Tibial artery (tissue), 4 donors: ENCODE measurements at places on chromosomes 2 and 18.

DNA sequence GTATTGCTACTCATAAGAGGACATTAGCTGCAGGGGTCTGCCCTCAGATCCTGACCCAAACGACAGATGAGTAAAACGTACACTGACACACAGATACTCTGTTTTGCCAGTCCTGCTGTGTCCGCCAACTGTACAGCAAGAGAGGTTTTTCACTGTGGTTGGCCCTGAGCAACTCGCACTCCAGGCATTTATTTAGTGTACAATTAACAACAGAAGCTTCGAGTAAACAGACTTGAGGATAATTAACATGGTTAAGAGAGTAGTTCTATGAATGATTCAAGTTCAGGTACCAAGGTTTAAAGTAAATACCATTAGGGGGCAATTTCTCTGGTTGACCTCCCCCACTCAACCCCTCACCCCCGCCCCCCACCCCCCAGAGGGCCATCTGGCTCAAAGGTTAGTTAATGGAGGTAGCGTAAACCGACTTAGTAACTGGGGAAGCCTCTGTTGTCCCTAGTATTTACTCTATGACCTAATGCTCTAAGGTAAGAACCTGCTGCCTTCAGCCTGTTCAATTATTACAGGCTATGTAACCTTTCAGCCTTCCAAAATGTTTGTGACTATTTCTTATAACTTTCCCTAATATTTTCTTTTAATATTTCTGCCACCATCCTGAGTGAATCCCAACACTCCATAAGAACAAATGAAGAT, 103.9 kb upstream of the XIRP2 start:
- H3K4me1 ChIP-seq = no peaks in the 10 kb centered on the region
- no peak overlapping the region for H3K27ac ChIP-seq
- no peak for DNase-seq

GRCh38 chr2:160224060-160224459, 24.0 kb upstream of the ITGB6 start:
- no peaks in the 10 kb centered on the region for H3K27me3 ChIP-seq
- H3K4me1 ChIP-seq = peaks cover 37% of the 10 kb centered on the region
- DNase-seq = no peak
- no peak overlapping the region for H3K27ac ChIP-seq
- no peak overlapping the region for H3K4me3 ChIP-seq
- H3K36me3 ChIP-seq = no peaks in the 10 kb centered on the region

- no peak for DNase-seq
- no peak overlapping the region for H3K27ac ChIP-seq
- peaks cover 35% of the 10 kb centered on the region for H3K36me3 ChIP-seq
- H3K4me1 ChIP-seq = peaks cover 12% of the 10 kb centered on the region
- no peaks in the 10 kb centered on the region for H3K27me3 ChIP-seq
Measured at GRCh38 chr2:189818249-189819038, 34.2 kb downstream of the PMS1 start.

GRCh38 chr2:23292024-23292423, 93.0 kb upstream of the KLHL29 start:
- no peak overlapping the region for H3K4me3 ChIP-seq
- H3K27ac ChIP-seq = no peak overlapping the region
- H3K36me3 ChIP-seq = no peaks in the 10 kb centered on the region
- no peak for DNase-seq

GRCh38 chr2:64462940-64463700, 9.2 kb downstream of the LGALSL start:
- H3K27me3 ChIP-seq = no peaks in the 10 kb centered on the region
- no peaks in the 10 kb centered on the region for H3K4me1 ChIP-seq
- no peak for DNase-seq
- H3K36me3 ChIP-seq = peaks cover 12% of the 10 kb centered on the region

DNA sequence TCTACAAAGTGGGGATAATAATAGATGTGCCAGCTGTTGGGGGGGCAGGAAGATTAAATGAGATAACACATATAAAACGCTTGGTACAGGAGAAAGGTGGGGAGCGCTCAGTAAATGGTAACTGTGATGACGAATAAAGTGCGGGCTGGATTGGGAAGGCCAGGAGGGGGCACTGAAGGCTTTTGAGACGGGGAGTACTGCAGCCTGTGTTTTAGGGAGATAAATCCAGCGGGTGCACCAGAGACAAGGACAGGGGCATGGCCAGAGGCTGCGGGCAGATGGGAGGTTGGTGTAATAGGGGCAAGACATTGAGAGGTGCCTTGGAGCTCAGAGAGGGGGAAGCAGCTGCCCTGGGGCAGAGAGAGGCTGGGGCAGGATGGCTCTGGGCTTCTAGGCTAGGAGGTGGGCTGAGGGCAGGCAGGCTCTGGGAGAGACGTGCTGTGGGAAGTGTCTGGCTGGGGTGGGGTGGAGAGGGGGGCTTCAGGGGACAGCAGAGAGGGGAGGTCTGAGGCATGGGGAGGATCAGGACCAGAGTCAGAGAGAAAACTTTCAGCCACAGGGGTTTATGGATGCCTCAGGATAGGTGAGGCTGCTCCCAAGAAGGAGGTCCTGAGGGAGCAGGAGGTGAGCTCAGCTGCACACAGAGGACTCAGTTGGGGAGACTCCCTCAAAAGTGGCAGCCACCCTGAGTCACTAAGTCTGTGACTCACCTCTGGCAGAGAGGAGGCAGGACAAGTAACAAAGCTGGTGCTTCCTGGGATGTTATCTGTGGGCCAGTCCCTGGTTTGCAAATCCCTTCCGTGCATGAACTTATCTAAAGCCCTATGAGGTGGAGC, 18.8 kb downstream of the TEX44 start:
- no peaks in the 10 kb centered on the region for H3K27me3 ChIP-seq
- H3K4me1 ChIP-seq = peaks cover 55% of the 10 kb centered on the region
- DNase-seq = peak; percentile 70
- H3K27ac ChIP-seq = peak overlapping the region; percentile 100
- no peaks in the 10 kb centered on the region for H3K36me3 ChIP-seq
- H3K4me3 ChIP-seq = no peak overlapping the region

DNA sequence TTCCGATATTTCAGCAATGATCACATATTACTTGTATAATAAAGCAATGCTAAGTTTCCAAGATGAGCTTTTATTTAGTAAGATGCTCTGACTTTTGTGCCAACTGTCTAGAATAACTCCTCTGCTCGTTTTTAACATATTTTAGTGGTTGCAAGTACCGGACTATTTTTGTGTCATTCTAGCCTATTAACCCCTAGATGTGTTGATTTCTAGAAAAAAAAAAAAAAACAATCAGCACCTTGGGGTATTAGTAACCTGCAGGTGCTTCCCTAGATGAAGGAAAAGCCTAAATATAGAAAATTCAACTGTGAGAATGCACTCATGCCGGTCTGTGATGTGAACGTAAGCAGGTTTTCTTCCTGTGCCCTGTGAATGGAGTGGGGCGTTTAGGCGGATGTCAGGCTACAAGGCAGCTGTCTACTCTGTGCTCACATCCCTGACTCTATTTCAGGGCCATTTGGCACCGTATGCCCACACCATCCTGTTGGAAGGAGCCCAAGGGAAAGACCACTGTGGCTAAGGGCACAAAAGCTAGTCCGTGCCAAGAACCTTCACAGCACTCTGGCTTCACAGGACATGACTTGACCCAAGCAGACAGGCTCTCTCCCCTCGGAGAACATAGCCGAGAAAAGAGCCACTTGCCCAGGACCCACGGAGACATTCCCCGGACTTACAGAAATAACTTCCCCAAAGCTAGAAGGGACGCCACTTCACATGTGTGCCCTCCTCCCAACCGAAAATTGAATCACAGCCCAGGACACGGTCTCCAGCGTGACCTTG, 60.9 kb upstream of the AGAP1 start:
- H3K4me3 ChIP-seq = peak overlapping the region; percentile 47
- peak overlapping the region; percentile 77 for H3K27ac ChIP-seq
- H3K27me3 ChIP-seq = no peaks in the 10 kb centered on the region
- peaks cover 13% of the 10 kb centered on the region for H3K4me1 ChIP-seq
- H3K36me3 ChIP-seq = no peaks in the 10 kb centered on the region

DNA sequence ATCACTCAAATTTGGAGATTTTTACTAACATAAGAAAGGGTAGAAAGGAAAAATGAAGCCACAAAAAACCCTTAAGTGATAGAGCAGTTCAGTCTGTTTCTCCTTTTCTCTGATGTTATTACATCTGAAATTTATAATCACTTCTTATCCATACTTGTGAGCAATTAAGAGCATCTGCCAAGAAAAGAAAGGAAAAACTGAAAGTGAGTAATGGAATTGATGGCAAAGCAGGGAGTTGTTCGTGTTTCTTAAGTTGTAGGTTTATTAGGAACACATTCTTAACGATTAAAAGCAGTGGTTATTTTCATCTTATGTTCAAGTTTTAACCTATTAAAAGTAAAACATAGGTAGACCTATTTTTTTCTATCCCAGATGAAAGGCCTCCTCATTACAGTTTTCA, 277.7 kb downstream of the RND3 start:
- peaks cover 59% of the 10 kb centered on the region for H3K4me1 ChIP-seq
- no peak for DNase-seq
- no peaks in the 10 kb centered on the region for H3K27me3 ChIP-seq
- H3K36me3 ChIP-seq = no peaks in the 10 kb centered on the region
- H3K4me3 ChIP-seq = no peak overlapping the region

DNA sequence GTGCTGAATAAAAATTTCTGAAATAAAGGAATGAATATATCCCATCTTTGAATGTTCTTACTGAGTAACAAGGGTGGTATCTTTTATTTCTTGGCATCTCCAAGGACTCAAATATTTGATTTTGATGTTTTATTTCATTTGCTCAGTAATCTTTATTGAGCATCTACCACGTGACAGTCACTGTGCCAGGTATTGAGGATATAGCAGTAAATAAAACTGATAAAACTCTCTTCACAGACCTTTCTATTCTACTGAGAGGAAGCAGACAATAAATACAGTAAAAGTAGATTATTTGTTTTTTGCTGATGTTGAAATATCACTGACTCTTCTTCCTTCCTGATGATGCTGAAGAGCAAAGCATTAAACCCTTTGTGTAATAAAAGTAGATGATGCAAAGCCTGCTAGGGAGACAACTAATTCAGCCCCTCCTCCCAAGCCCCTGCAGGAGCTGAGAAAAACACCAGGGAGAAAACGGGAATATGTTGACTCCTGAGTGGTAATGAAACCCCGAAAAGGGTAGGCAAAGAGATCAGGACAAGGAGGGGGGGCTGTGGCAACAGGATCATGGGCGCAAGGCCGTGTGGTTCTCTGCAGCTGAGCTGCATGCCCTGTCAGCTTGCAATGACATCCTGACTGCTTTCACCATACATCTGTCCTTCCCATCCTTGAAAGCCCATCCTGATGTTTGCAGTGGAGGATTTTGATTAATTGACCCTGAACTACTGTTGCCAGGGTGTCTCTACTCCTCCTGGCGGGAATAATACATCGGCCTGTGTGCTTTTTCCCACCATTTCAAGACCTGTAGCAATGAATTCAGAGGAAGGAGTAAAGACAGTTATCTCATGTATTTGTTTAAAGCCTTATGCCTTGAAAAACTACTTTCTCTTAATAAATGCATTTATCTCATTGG, 117.4 kb downstream of the EML6 start:
- no peaks in the 10 kb centered on the region for H3K4me1 ChIP-seq
- no peak overlapping the region for H3K27ac ChIP-seq
- DNase-seq = no peak
- no peak overlapping the region for H3K4me3 ChIP-seq
- H3K27me3 ChIP-seq = no peaks in the 10 kb centered on the region

DNA sequence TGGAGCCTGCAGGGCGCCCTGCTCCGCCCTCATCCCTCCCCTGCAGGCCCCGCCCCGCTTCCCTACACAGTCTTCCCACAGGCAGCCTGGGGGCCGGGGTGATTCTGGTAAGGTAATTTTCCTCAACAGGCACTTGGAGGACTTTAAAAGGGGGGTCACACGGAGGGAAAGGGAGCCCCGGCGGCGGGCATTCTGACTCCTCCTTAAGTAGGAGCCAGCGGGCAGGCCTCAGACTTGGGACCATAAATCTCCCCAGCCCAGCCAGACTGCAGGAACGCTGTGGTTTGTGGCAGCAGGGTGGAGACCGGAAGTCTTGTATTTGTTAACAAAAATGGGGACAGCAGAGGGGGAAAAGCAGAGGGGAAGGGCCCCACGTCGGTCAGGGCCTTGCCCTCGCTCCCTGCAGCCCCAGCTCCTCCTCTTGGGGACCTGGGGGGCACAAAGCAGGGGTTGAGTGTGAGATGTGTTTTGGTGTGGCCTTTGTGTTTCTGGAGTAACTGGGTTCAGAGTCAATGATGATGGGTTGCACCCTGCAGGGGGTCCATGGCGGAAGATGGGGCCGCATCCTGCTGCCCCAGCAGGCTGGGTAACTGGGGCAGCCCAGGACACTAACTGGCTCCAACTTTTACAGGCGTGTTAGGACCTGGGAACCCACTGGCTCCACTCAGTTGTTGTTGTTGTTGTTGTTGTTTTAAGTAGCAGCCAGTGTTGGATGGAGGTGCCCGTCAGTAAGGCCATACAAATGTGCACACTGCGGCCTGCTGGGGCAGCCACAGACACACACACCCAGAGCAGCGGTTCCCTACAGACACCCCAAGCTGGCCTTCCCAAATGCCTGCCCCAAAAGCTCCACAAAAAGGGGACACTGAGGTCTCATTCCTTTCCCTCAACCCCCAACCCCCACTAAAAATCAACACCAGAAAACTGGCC, 27.7 kb downstream of the SMAD7 start:
- H3K27ac ChIP-seq = peak overlapping the region; percentile 88
- H3K27me3 ChIP-seq = no peaks in the 10 kb centered on the region
- H3K4me1 ChIP-seq = peaks cover 98% of the 10 kb centered on the region

DNA sequence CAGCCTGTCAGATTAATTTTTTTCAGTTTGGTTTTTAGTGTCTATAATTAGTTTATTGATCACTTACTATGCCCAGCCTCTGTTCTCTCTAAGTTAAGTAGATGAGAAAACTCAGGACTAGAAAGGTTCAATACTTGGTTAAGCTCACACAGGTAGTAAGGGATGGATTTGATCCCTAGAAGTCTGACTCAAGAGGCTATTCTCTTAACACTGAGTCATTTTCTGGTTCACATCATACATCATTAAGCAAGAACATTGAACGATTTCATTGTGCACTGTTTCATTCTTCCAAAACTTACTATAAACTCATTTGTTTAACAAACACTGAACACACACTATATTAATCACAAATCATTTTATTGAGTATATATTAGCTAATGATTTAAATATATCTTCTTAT, 54.1 kb upstream of the SLC38A11 start:
- no peaks in the 10 kb centered on the region for H3K36me3 ChIP-seq
- H3K4me1 ChIP-seq = peaks cover 2% of the 10 kb centered on the region
- H3K4me3 ChIP-seq = no peak overlapping the region
- H3K27ac ChIP-seq = no peak overlapping the region
- DNase-seq = no peak

GRCh38 chr2:64019975-64020528, 824 bp upstream of the VPS54 start:
- H3K4me3 ChIP-seq = peak overlapping the region; percentile 87
- no peaks in the 10 kb centered on the region for H3K4me1 ChIP-seq
- H3K27me3 ChIP-seq = no peaks in the 10 kb centered on the region
- peak overlapping the region; percentile 99 for H3K27ac ChIP-seq
- no peaks in the 10 kb centered on the region for H3K36me3 ChIP-seq
- DNase-seq = no peak

DNA sequence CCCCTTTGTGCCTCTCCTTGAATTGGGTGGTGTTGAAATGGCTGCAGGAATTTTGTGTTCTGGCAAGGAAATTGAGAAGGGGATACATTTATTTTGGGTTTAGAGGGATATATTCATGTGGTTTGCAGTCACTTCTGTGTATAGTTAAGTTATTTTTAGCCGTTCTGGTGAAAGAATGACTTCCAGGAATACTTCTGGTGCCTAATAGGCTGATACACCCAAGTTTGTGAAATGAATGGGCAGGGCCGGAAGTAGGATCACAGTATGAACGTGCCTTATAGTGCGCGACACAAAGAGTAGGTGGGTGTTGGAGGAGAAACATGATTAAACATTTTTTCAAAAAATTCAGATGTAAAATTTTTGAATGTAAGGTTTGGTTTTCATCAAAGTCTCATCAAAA, 168.6 kb upstream of the ATP5MC3 start:
- no peaks in the 10 kb centered on the region for H3K36me3 ChIP-seq
- no peak overlapping the region for H3K27ac ChIP-seq
- no peak overlapping the region for H3K4me3 ChIP-seq
